Stimulated activated CD4-positive, alpha-beta T cell treated with anti-CD3 and anti-CD28 coated beads, Interleukin-2, amount 100 ng/mL, for 48 hours (primary cell): ENCODE measurements at places on chromosomes 16 and 17.

DNA sequence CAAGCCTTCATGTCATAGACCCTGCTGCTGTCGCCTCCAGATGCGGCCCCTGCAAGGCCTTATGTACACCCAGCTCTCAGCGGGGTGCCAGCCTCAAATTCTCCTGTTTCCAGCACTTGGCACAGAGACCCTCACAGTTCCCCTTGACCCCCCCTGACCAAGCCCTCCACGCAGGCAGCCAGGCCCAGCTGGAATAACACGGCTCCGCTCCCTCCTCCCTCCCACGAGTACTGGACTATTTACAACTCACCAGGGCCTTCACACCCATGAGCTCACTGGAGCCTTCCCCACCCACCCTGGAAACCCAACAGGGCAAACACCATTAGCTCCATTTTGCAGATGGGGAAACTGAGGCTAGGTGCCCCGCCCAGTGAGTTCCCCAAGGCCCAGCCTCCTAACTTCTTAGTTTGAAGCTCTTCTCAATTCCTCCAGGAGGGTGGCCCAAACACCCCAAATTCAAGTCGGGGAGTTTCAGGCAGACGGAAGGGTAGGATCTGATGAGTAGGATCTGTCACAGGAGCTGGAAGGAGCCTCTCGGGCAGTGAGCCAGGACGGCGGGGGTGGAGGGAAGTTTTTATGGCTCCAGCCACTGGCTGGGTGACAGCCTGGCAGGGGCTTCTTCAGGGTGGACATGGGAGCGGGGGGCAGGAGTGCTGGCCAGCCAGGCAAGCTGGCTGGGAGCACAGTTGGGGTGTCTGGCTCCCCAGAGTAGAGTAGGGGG is 17.5 kb upstream of the DLX4 start:
- DNase-seq = no peak

DNA sequence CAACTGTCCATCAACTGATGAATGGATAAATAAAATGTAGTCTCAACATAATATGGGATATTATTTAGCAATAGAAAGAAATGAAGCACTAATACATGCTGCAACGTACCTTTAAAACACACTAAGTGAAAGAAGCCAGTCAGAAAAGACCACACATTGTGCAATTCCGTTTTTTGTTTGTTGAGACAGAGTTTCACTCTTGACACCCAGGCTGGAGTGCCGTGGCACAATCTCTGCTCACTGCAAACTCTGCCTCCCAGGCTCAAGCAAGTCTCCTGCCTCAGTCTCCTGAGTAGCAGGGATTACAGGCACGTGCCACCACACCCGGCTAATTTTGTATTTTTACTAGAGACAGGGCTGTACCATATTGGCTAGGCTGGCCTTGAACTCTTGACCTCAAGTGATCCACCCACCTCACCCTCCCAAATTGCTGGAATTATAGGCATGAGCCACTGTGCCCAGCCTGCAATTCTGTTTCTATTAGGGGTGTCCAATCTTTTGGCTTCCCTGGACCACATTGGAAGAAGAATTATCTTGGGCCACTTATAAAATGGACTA is 40.1 kb downstream of the SCNN1B start:
- DNase-seq = no peak

GRCh38 chr17:41784207-41784744 is 2.2 kb downstream of the JUP start:
- DNase-seq = no peak

- no peak for DNase-seq
Observed at GRCh38 chr16:17154981-17155380, 315.8 kb downstream of the XYLT1 start.

- no peak for DNase-seq
Observed at GRCh38 chr17:75734674-75735294, 13.5 kb downstream of the ITGB4 start.

GRCh38 chr16:11580451-11581086 is 6.2 kb downstream of the LITAF start:
- no peak for DNase-seq

- DNase-seq = no peak
Observed at GRCh38 chr16:46970089-46970488, 3.4 kb downstream of the DNAJA2 start.

DNA sequence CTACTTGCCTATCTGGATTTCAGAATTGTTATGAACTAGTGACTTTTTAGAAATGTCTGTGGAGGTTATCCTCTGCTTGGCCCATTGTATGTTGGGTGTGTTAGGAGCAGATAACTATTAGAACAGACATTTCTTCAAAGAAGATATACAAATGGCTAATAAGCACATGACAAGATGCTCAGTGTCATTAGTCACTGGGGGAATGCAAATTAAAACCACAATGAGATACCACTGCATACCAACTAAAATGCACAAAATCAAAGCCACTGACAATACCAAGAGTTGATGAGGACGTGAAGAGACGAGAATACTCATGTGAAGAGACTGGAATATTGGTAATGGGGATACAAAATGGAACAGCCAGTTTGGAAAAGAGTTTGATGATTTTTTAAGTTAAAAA is 39.2 kb downstream of the CEP112 start:
- no peak for DNase-seq

- DNase-seq = no peak
Observed at GRCh38 chr16:55323637-55324271, at the start of gene IRX6. Gene IRX6, plus strand, starts transcription at chr16:55324203. Its CDS starts 889 bp downstream, at chr16:55325092.
